ENCODE measurements at places on chromosomes 2 and 18.

GRCh38 chr18:30556112-30556511, 486.4 kb downstream of the DSC3 start:
- H3K27me3 ChIP-seq = no peaks in the 10 kb centered on the region
- no peak overlapping the region for H3K4me3 ChIP-seq
- no peak for DNase-seq
- no peaks in the 10 kb centered on the region for H3K4me1 ChIP-seq
- H3K27ac ChIP-seq = no peak overlapping the region
- H3K36me3 ChIP-seq = no peaks in the 10 kb centered on the region

GRCh38 chr18:712401-713134, at the start of gene ENOSF1:
Gene ENOSF1, minus strand, starts transcription at chr18:712630. Its CDS starts 43 bp downstream, at chr18:712587.
- H3K4me3 ChIP-seq = peak within 1 kb of the TSS; percentile 9
- H3K36me3 ChIP-seq = no peaks in the 10 kb centered on the region
- DNase-seq = peak; percentile 62
- H3K27ac ChIP-seq = peak within 1 kb of the TSS; percentile 46
- H3K27me3 ChIP-seq = no peaks in the 10 kb centered on the region

GRCh38 chr2:51224790-51225189, 192.9 kb upstream of the NRXN1 start:
- H3K4me3 ChIP-seq = no peak overlapping the region
- DNase-seq = no peak
- H3K4me1 ChIP-seq = no peaks in the 10 kb centered on the region
- H3K27me3 ChIP-seq = no peaks in the 10 kb centered on the region
- H3K27ac ChIP-seq = no peak overlapping the region

DNA sequence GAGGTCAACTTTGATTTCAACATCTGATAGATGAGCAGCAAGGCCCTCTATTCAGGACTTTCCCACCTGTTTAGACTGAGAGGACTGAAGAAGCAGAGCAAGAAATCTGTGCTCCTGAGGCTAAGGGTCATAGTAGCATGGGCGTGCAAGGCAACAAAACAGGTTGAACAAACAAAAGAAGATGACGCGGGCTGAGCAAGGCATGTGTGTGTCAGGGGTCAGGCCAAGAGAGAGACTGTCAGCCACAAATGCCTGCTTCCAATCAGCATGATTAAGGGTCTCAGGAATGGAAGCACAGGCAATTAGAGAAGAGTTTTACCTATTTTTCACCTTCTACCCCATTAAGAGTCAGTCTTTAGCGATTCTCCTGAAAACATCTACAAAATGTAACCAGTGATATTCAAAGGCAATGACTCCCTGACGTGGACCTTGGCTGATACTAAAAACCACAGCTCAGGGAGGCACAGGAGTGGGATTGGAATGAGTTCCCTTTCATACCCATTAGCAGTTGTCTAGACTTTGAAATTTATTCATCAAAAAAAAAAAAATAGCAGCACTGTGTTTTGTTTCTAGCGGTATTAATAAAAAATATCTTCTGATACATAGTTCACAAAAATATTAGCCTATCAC, 81.9 kb downstream of the DYNAP start:
- no peaks in the 10 kb centered on the region for H3K36me3 ChIP-seq
- no peaks in the 10 kb centered on the region for H3K27me3 ChIP-seq
- DNase-seq = no peak
- no peak overlapping the region for H3K4me3 ChIP-seq

All from DND-41 (cell line).